ENCODE measurements at places on chromosomes 5 and 9. TPM values are rescaled to one million over a fixed set of nuclear protein-coding genes. Genes with fewer than 3 reads are reported as not detected.

Gene IFNK
- not detected for total RNA-seq

Gene ARHGEF28
- 32.6 TPM for total RNA-seq

Gene OLFML2A
- 28.8 TPM for total RNA-seq

Gene DOCK2
- total RNA-seq, result 3.1 TPM

Gene SPATA31C1
- total RNA-seq, result not detected

Gene ESM1
- 3.3 TPM for total RNA-seq

Gene FAM163B
- total RNA-seq, result not detected

Gene LRRC19
- total RNA-seq, result not detected

Gene CDC20B
- under 0.01 TPM for total RNA-seq

Gene CA9
- 2.3 TPM for total RNA-seq

Gene CNTNAP3
- 0.15 TPM for total RNA-seq

Gene TRAF1
- total RNA-seq, result 3.8 TPM

Gene FOXD4
- total RNA-seq, result 0.17 TPM

Gene F2RL2
- total RNA-seq, result 42.3 TPM

Gene STING1
- 58.9 TPM for total RNA-seq

Gene BAAT
- total RNA-seq, result not detected

Gene CMYA5
- total RNA-seq, result 11.2 TPM

Gene IFNA13
- not detected for total RNA-seq

Gene FOXD4L5
- total RNA-seq, result 0.15 TPM

Gene SLU7
- 85.1 TPM for total RNA-seq

Gene FRMPD1
- not detected for total RNA-seq

Gene PDCD1LG2
- total RNA-seq, result 5.3 TPM

Gene GABBR2
- total RNA-seq, result 1.3 TPM

Gene PCDHB13
- total RNA-seq, result under 0.01 TPM

Gene MAPKAP1
- 98.9 TPM for total RNA-seq

Gene GARNL3
- total RNA-seq, result 1.3 TPM

Gene GPBP1
- 49.5 TPM for total RNA-seq

Gene SLC6A7
- not detected for total RNA-seq

Gene SPAG8
- 1.5 TPM for total RNA-seq

Gene CCDC107
- total RNA-seq, result 12.4 TPM

Gene KIF12
- not detected for total RNA-seq

Gene FUT7
- not detected for total RNA-seq

Gene DNAI1
- 0.58 TPM for total RNA-seq

All from smooth muscle cell of trachea (primary cell).